ENCODE measurements at places on chromosomes 5 and 9. TPM values are rescaled to one million over a fixed set of nuclear protein-coding genes. Genes with fewer than 3 reads are reported as not detected.

DNA sequence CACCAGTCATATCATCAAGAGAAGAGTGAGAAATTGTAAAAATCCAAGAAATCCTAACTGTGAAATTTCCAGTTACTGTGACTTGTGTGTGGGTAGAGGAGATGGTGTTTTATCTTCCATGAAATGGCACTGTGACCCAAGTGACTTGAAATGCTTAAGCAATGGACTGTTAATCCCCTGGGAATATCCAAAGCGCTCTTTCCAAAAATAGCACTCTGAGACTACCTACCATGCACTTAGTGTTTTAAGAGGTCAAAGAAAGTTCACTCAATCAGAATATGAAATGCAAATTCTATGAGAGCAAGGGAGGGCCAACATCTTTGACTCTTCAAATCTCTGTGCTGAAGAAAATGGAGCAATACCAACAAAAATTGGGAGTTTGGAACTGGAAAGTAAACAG, 244.0 kb downstream of the GABRB2 start:
- no peak for ATAC-seq

The SLIT3 gene
- 3.5 TPM for total RNA-seq

DNA sequence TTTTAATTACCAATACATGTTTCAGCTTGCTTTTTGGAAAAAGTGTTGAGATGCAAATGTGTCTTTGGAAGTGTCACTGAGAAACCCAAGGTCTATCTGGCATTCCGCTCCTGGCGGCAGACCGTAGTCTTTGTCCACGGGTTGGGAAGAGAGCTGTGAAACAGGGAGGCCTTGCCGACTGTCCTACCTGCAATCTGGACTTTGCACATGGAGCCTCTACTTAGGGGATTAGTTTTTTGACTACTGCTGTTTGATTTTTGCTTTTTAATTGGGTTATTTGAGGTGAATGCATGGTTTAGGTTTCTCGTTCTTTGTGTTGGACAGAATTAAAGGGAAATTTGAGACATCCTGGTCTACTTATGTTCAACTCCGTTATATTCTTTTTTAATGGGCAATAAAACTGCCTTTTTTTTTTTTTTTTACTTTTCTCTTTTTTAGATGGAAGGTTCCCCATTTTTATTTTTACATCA, 25.7 kb downstream of the TRIO start:
- no peak for ATAC-seq

GRCh38 chr5:37668524-37669047, 171.3 kb downstream of the GDNF start:
- peak; percentile 92 for ATAC-seq

- ATAC-seq = no peak
Measured at GRCh38 chr5:100861148-100861547, 41.9 kb downstream of the ST8SIA4 start.

GRCh38 chr5:115855959-115856358, 14.2 kb downstream of the AP3S1 start:
- ATAC-seq = no peak
